ENCODE measurements at places on chromosomes 6 and 20.

GRCh38 chr6:92479831-92480230 is 939.5 kb downstream of the EPHA7 start:
- DNase-seq = no peak

DNA sequence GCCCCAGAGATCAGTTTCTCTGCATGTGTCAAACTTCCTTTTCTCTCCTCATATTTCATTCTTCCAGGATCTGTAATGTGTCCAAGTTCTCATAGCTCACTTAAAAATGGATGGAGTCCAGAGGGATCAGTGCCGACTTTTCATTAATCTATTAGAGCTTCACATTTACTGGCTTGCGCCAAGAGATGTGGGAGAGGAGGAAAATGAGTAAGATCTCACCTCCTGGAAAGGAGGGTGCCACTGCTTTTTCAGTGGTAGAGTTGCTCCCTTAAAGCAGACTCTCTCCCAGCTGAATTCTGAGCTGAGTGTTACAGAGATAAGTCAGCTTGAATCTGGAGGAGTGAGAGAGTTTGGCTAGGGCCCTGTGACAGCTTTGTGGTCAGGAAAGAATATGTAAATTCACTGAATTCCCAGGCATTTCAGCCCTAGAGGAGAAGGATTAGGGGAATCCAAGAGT is 175.9 kb downstream of the SOX4 start:
- no peak for DNase-seq

DNA sequence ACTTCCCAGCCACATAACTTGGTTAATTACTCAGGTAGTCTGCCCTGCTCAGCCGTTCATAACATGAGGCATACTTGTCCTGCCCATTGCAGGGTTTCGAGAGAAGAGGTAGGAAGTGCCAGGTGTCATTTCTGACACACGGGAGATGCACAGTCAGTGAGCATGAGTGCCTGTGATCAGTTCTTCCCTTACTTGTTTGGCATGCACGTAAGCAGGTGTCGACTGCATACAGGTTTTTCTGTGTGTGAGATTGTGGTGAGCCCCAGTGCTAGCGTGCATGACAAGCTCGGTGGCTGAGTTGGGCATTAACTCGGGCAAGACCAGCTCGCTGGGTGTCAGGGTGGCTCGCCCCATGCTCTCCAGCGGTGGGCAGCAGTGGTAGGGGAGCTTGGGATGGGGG is 51.2 kb upstream of the SLC22A1 start:
- no peak for DNase-seq

DNA sequence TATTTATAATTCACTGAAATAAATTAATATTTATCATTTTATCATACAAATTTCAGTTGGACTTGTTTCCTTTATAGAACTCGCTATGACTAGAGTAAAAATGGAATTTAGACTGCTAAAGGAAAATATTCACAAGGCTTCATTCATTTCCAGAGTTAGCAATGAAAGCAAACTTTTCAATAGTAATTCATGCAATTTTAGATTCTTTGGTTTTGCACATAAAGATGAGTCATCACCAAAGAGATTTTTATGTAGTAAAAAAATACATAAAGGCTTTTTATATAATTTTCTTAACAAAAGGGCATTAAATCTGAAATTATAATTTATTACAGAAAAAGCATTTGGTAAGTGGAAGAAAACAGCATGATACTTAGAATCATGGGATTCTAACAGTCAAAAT is 37.2 kb upstream of the STXBP5 start:
- DNase-seq = no peak

- no peak for DNase-seq
These were observed 82.0 kb downstream of the SMPDL3A start for GRCh38 chr6:122871079-122871478.

GRCh38 chr6:116369540-116369939 is 1.2 kb upstream of the DSE start:
- no peak for DNase-seq

GRCh38 chr20:673603-674001 is 2.0 kb downstream of the SCRT2 start:
- no peak for DNase-seq

DNA sequence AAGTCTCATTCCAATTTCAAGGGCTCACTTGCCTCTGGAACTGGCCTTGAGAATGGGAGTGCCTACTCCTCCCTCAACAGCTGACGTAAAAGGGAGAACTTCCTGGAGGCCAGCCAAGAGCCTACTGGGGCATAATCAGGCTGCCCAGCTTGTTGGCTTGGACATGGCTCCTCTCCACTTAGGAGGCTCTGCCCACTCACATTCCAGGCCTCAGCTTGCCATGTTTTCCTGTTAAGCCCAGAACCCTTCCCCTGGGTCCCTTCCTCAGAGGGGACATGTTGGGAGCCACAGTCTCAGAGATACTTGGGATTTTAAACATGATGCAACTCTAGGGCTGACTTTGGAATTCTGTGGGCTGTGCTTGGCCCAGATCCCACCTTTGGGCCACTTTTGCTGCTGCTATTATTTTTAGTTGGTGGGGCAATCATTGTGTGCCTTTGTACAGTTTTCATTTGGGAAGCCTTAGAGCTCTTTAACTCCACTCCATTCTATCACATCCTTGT is 31.5 kb upstream of the ADTRP start:
- DNase-seq = no peak

DNA sequence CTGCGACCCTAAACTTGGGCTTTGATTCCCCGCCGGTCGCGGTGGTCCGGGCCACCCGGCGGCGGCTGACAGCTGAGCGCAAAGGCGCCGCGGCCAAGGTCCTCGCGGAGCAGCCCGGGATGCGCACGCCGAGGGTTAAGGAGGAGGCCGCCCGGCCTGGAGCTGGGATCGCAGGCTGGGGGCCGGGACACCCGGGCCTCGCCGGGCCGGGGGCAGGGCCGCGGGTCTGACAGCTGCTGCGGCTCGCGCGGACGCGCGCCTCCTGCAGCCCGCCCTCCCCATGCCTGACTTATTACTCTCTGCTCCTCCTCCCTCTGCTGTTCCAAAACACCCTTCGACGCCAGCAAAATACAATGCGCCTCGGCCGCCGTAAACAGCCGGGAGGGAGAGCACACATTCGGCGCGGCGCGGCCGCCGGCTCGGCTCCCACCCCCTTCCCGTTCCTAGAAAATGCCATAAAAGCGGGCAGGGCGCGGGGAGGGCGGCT is 746 bp downstream of the BACH2 start:
- DNase-seq = peak; percentile 43

DNA sequence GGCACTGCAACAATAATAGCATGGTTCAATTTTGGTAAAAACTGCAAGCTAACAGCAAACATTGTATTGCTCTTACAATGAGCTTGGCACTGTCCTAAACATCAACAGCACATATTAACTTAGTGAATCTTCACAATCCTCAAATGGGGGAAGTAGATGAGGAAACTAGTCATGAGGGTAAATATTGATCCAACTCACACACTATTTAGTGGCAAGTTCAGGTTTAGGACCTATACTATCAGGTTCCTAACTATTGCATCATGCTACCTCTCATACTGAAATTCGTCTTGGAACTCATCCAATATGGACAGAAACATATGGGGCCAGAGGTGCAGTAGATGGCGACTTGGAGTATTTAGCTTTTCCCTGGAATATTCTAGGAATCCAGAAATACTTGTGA is 34.2 kb downstream of the FKBP1C start:
- DNase-seq = no peak

DNA sequence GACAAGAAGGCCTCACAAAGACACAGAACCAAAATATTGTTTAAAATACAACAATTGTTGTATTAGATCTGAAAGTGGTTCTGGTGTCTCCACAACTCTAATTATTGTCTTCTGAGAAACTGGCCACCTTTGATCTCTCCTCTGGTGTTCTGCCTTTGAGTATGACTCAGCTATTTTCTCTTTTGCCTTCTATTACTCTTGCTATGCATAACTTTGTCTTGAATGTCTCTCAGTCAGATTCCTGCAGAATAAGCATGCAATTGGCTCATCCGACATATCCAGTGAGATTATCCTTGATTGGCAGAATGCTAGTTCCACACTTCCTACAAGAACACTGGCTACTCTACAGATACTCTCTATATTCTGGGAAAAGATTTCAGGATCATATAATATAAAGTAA is 14.3 kb upstream of the EPM2A start:
- DNase-seq = no peak

- DNase-seq = no peak
These were observed 65.1 kb downstream of the CBFA2T2 start for GRCh38 chr20:33554914-33555420.

DNA sequence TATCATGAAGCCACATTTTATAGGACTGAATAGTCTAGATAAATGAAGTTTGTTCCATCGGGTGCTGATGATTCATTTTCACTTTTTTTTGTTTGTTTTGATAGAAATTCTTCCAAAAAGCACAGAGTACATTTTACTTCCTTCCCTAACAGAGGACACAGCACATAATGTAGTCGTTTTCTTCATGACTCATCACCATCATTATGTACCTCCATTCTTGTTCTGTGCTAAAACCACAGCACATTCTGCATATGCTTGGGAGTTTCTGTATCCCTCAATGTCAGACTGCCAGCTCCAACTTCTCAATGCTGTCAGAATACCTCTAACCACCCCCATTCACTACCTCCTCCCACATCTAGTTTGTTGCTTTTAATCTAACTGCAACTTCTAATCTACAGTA is 1004.9 kb upstream of the ADGRB3 start:
- no peak for DNase-seq

GRCh38 chr6:63816982-63817436 is 181.4 kb downstream of the PHF3 start:
- no peak for DNase-seq

GRCh38 chr20:34344238-34344637 is 18.8 kb upstream of the ITCH start:
- DNase-seq = no peak

DNA sequence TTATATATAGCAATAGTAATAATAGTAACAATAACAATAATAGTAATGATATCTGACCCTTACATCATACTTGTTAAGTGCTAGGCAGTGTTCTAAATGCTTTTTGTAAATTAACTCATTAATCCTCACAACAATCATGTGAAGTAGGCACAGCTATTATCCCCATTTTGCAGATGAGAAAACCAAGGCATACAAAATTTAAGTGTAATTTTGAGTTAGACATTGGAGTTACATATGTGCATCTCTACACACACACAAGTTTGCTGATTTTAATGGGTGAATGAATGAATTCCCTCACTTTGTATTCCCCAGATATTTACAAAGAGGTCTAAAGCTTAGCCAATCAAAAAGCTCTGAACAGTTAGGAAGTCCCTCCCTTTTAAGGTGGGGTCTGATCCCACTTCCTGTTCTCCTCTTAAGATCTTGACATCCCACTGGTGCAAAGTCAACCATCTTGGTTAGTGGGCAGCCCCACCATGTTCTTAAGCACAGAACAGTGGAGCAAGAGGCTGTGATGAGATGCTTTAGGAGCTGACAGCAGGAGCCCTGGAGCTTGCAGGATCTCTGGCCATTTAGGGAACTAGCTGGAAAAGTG is 85.3 kb upstream of the FOXP4 start:
- no peak for DNase-seq

DNA sequence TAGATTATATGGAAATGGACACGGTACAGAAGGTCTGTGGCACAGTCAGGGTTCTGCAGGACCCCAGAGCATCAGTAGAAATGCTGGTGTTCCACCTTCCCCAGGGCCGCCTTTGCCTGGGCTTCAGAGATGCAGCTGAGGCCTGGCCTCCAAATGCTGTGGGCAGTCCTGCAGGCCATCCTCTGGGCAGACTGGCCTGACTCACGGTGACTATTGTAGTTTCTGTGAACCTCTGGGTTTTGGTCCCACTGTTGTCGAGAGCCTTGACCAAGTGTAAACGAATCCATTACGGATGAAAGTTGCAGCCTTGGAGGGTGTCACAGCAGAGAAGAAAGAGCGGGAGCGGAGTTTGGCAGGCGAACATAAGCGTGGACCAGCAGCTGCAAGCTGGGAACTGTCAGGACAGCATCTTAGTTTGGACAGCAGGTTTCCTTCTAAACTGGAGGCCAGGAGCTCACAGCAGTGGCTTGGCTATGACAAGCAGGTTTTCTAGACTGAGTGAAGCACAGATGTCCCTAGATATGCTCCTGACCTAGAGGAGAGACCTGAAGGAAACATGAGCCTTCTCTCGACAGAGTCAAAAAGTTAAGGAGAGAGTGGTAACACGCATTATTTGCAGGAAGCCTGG is 46.2 kb upstream of the BCLAF1 start:
- DNase-seq = no peak

- DNase-seq = no peak
These were observed 150.2 kb downstream of the PRL start for GRCh38 chr6:22146678-22146930.

GRCh38 chr6:52233975-52234823 is 10.1 kb downstream of the IL17F start:
- no peak for DNase-seq

DNA sequence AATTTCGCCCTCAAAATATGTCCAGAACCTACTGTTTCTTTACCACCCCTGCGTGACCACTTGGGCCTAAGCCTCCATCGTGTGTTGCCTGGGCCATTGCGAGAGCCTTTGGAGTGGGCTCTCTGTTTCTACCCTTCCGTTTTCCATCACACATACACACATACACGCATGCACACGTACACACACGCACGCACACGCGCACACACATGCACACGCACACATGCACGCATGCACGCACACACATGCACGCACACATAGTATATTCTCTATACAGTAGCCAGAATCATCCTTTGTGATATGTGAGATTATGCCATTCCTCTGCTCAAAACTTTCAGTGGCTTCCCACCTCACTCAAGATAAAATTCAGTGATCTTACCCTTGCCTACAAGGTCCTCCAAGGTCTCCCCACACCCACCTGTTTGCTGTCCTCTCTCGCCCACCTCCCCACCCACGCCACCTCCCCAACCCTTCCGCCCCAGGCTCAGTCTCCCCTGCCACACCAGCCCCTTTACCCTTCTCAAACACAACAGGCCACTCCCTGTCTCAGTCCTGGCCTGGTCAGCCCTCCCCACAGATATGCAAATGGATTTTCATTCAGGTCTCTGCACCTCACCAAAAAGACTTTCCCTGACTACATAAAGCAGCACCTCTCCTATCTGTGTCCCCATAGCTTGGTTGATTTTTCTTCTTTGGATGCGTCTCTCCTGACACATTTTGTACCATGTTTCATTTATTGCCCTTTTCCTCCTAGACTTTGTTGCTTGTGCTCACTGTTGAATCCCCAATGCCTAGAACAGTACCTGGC is 559.6 kb downstream of the CD83 start:
- no peak for DNase-seq

- peak; percentile 62 for DNase-seq
These were observed 38.2 kb downstream of the SHLD1 start for GRCh38 chr20:5788385-5788895.

DNA sequence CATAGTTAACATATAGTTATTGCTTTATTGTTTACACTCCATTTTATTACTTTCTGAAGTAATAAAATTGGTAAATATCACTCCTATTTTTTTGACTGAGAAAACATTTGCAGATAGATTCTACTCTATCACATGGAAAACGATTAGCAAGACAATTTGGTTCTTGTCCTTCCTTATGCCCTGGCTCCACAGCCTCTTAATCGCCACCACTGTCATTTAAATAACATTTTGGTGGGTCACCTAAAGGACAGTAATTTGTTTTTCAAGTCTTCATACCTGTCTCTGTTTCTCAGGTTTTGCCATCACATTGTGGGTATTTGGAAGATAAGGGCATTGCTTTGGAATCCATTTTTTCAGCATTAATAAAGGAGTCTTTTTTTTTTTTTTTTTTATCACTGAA is 521.5 kb upstream of the IRAK1BP1 start:
- no peak for DNase-seq

- no peak for DNase-seq
These were observed 15.9 kb downstream of the PNPLA1 start for GRCh38 chr6:36285797-36286196.

- DNase-seq = no peak
These were observed 201.2 kb downstream of the PTPRK start for GRCh38 chr6:128319157-128319556.
